Activated T-cell treated with anti-CD3 and anti-CD28 coated beads, Interleukin-2, amount 50 U/mL, for 72 hours (primary cell): ENCODE measurements at places on chromosomes 2 and 18. TPM values are rescaled to one million over a fixed set of nuclear protein-coding genes. Genes with fewer than 3 reads are reported as not detected.

GRCh38 chr2:235021752-235022151 is 69.9 kb downstream of the SH3BP4 start:
- no peak for DNase-seq

DNA sequence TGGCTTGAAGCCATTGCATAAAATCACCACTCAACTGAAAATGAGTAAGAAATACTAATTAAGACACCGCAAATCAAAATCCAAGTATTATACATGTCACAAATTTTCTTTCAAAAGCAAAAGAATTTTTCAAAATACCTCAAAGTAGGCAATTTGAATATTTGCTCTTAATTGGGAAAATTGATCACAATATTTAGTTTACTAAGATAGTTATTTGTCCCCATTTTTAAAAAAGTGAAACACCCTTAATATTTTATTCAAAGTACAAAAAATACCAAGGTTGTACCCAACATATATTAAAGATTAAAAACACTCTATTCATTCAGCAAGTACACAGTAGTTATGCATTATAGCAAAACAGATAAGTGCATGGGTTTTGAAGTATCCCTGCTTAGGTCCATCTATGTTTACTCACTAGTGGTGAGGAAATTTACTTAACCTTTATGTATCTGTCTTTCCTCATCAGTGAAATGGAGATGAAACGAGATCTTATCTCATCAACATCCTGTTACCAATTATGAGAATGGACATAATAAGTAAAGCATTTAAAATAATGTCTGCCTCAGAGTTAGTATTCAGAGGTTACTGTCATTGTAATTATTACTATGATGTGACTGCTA is 35.1 kb downstream of the VPS54 start:
- DNase-seq = no peak

Gene ERFE
- total RNA-seq = 0.88 TPM

- no peak for DNase-seq
These were observed 20.5 kb downstream of the CYP27A1 start for GRCh38 chr2:218802386-218802994.

Gene SERPINB12
- not detected for total RNA-seq

Gene CIB4
- total RNA-seq = not detected

- no peak for DNase-seq
These were observed 63.9 kb downstream of the PHLPP1 start for GRCh38 chr18:62778976-62779869.

GRCh38 chr2:136322428-136322827 is 204.5 kb upstream of the CXCR4 start:
- DNase-seq = no peak

GRCh38 chr2:1886405-1886992 is 142.2 kb upstream of the PXDN start:
- peak; percentile 42 for DNase-seq

DNA sequence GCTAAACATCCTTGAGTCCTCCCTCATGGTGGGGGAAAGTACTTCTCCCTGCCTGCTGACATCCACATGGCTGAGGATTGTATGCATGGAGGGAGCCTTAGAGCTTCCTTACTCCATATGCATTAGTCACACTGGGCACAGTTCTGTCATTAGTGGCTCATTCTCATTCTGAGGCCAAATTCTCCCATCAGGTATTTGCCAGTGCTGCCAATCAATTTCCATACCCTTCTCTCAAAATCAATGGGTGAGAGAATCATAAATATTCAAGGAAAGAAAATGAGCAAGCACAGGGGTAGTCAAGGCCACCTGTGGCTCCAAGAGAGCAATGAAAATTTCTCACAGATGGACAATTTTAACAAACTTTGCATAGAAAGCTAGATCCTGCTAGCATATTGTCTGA is 422.6 kb upstream of the SETBP1 start:
- DNase-seq = no peak

DNA sequence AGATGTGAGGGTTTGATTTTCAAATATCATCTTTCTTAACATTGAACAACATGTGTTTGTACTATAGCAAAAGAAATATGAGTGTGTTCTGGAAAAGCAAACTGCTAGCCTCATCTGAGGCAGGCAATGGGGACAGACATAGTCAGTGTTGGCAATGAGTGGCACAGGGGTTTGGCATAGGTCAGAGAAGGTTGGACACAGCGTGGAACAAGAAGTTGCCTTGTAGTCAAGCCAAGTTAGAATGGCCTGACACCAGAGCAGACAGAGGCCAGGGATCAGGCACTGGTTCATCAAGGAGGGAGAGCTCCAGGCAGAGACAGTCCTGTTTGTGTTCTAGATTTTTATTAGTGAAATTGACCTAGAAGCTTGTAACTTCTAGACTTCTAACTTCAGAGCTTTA is 100.8 kb upstream of the TANK start:
- DNase-seq = no peak

Gene DLGAP1
- total RNA-seq = 0.17 TPM

- DNase-seq = peak; percentile 28
These were observed 412 bp downstream of the OSBPL1A start for GRCh38 chr18:24397131-24397693.

GRCh38 chr2:82994151-82994550 is 1464.9 kb downstream of the SUCLG1 start:
- no peak for DNase-seq

DNA sequence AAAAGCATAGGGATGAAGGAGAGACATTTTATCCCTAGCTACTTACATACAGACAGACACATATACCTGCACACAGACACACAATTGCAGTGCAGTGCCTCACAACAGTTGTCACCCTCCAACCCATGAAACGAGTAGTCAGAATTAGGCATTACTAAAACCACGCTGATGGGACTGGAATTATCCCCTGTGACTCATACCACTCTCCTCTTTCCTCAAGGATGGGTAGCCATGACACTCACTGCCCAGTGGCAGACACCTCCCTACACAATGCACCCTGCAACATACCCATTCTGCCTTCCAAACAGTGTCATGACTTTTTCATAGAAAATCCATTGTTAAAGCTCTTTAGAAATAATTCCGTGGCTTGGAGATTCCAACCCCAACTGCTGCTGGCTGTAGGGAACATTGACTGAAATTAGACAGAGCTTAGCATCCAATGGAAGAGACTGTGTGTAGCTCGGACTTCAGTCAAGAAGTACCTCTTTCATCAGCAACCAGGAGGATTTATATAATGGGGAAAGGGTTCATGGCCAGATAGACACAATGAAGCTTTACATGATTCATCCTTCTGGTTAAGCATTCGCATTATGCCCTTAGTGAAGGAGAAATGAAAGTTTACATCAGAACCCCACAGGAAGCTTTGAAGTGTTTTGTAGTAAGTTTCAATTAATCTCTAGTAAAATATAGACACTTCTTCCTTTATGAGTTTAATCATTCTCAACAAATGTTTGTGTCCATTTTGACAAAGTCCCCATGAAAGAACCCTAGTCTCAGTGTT is 155.2 kb downstream of the FBXO15 start:
- DNase-seq = no peak

GRCh38 chr2:7009207-7009911 is 92.1 kb downstream of the RNF144A start:
- DNase-seq = no peak

Gene CEP76
- total RNA-seq = 15.5 TPM

DNA sequence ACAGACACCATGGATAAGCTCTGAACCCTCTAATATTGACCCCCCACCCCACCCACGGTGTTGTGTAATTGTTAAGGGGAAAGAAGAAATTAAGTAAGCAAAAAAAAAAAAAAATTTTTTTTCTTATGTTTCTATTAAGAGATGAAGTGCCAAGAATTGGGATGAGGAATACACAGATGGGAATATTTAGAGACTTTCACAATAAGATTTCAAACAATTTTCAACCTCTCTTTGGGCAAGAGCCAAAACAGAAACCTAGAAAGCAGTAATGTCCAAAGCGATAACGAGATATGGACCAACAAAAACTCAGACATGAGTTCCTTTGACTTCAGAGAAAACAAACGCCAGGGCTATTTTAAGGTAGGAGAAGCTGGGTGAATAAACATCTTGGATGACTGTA is 14.4 kb downstream of the PIEZO2 start:
- no peak for DNase-seq

GRCh38 chr2:18381386-18381785 is 179.1 kb downstream of the RDH14 start:
- no peak for DNase-seq

DNA sequence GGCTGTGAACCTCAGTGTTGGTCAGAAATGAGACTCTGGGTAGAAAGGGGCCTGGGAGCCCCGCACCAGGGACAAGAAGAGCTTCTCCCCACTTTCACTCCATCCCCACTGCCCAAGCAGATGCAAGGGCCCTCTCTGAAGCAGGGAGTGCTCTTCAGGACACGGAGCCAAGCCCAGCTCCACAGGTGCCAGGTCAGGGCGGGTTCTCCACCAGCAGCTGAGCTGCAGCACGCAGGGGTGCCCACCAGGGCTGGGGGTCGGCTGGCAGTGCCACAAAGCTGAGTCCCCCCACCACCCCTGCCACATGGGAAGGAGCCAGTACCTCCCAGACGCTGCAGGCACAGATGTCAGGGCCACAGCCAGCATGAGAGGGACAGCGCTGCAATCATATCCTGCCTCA is 106.2 kb downstream of the INHBB start:
- no peak for DNase-seq

DNA sequence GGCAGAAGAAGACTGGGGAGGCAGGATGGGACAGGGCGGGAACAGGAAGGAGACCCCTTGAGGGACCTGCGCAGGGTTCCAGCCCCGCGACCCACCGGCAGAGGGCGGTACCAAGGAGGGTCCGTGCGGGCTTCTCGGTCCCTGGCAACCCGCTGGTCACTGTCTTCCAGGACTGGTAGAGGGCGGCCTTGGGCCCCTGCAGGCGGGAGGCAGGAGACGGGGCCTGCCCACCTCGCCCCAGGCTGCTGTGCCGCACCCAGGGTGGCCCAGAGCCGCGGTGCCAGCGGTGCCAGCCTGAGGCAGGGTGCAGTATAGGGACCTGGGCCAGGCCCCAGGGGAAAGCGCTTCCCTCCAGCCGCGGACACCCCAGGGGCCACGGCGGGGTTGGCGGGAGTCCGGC is 34.5 kb downstream of the NEURL3 start:
- peak; percentile 77 for DNase-seq

DNA sequence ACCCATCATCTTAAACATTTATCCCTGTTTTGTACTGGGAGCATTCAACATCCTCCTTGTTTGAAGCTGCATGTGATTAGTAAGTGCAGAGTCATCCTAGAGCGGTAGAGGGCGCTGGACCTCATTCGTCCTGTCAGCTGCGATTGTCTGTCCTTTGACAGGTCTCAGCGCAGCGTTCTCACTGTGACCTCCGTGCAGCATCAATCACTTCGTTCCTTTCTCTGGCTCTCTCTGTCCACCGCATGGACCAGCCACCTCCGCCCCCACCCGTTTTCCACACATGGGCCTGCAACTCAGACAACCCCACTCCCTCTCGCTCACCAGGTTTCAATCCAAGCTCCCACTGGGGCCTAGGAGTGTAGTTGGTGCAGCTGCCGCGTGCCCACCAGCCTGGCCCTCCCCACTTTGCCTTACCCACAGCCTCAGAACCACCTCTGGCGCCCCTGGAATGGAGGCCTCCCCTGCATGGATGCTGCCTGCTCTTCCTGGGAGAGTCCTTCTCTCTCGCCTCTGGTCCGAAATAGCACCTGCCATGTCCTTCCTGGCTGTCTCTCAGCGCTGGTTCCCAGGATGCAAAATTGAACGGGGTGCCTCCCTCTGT is 90.5 kb downstream of the NDUFA10 start:
- DNase-seq = peak; percentile 53

GRCh38 chr2:196725882-196726281 is 73.6 kb downstream of the GTF3C3 start:
- DNase-seq = no peak

Gene TANC1
- total RNA-seq = 0.35 TPM

DNA sequence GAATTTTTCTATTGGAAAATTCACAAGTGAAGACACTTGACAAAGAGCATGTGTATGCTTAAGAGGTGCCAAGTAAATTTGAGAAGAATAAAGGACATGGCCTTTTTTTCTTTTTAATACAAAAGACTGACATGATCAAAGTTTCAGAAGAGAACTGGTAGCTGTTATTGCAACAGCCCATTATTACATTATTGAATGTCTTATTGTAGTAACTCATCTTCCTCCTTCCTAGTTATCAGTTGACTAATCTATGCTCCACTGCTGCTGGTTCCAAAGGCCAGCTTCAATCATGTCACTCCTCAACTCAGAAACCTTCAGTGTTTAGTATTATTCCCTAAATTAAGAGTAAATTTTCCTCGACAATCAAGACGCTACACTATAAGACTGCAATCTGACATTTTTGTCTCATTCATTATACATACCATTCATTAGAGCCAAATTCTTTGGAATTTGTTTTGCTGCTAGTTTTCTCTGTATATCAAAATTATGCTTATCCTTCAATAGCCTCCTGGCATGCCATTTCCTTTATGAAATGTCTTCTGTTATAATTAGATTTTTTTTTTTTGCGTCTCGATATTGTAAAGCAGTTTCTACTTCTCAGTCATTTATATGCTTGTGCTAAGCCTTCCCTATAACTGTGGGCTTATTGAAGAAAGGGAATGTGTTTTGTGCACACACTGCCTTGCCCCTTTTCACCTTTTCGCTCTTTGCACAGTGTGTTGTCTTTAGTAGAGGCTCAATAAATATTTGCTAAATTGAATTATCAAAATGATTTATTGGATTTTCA is 27.9 kb downstream of the ITGA4 start:
- no peak for DNase-seq

GRCh38 chr2:226079196-226079595 is 679.7 kb downstream of the NYAP2 start:
- no peak for DNase-seq

GRCh38 chr2:158999458-158999857 is 31.0 kb downstream of the TANC1 start:
- DNase-seq = no peak

Gene ABI2
- total RNA-seq = 40.1 TPM

GRCh38 chr18:52678034-52678433 is 338.0 kb downstream of the DCC start:
- no peak for DNase-seq

DNA sequence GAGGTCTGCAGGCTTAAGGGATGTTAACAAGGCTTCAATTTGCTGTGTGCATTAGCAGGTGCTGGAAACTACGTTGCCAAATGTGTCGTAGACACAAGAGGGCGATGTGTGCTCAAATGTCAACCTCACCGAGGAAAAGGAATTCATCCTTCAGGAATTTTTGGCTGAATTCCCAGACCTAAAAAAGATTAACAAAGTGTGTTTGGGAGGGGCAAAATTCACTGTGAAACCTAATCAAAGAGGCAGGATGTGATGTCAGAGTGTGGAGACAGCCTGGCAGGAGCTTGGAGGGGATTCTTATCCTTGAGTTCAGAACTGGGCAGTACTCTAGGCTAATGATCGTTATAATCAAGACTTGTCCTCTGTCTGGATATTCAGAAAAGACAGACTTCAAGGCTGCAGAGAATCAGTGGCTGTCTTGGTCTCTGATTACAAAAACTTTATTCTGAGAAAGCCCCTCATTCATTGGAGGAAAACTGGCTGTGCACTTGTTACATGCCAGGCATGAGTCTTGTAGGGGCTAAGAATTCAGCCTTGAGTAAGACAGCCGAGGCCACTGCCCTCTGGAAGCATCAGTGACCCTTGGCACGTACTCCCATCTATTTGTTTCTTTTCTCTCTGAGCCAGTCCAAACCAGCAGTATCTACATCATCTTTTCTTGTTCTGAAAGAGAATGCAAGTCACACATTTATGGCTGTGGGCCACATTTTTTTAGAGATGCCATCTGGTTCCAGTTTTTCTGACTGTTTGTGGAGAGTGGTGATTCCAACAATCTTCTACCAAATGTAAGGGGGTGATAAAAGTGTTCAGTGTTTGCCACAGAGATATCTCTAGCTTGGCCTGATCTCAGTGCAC is 18.7 kb upstream of the SCYGR1 start:
- no peak for DNase-seq
